Dermis microvascular lymphatic vessel endothelial cell (primary cell): ENCODE measurements at places on chromosomes 2 and 18. TPM values are rescaled to one million over a fixed set of nuclear protein-coding genes. Genes with fewer than 3 reads are reported as not detected.

The CHRNG gene
- not detected in 2 replicates for total RNA-seq

The MEIS1 gene
- 3.6 and 5.3 TPM in 2 replicates for total RNA-seq

The HMSD gene
- not detected in 2 replicates for total RNA-seq

The ANKRD30BL gene
- not detected in 2 replicates for total RNA-seq

The PLEK gene
- total RNA-seq, result under 0.01 and 0.26 TPM in 2 replicates

The ATOH8 gene
- 13.1 and 21.5 TPM in 2 replicates for total RNA-seq

The GALNT14 gene
- 0.39 and 1.3 TPM in 2 replicates for total RNA-seq

The LYPD6B gene
- total RNA-seq, result not detected in 2 replicates

The INPP5D gene
- 29.4 and 45.0 TPM in 2 replicates for total RNA-seq

The TFCP2L1 gene
- not detected in 2 replicates for total RNA-seq

The SP9 gene
- not detected in 2 replicates for total RNA-seq

The CXCR1 gene
- not detected in 2 replicates for total RNA-seq

The FBXO41 gene
- 0.13 and 0.25 TPM in 2 replicates for total RNA-seq

The FAM237A gene
- not detected in 2 replicates for total RNA-seq

The SPRED2 gene
- total RNA-seq, result 1.5 and 3.0 TPM in 2 replicates

The ASTL gene
- not detected in 2 replicates for total RNA-seq

The NHEJ1 gene
- total RNA-seq, result 13.7 and 16.3 TPM in 2 replicates

The MRPL30 gene
- 27.2 and 32.1 TPM in 2 replicates for total RNA-seq

The C1QL2 gene
- total RNA-seq, result not detected in 2 replicates

The SLC4A1AP gene
- 17.4 and 17.8 TPM in 2 replicates for total RNA-seq

The POTEI gene
- total RNA-seq, result 0.25 and 0.26 TPM in 2 replicates

The GFPT1 gene
- total RNA-seq, result 19.3 and 21.5 TPM in 2 replicates

The COLEC12 gene
- 33.4 and 110 TPM in 2 replicates for total RNA-seq

The TMEFF2 gene
- total RNA-seq, result not detected in 2 replicates

The MBOAT2 gene
- 4.5 and 5.3 TPM in 2 replicates for total RNA-seq

The DSC2 gene
- total RNA-seq, result under 0.01 and 0.13 TPM in 2 replicates

The RAX gene
- total RNA-seq, result not detected in 2 replicates

The TMEM169 gene
- total RNA-seq, result 0.13 TPM in 2 replicates

The SCLY gene
- 12.1 and 16.0 TPM in 2 replicates for total RNA-seq

The MAB21L4 gene
- not detected in 2 replicates for total RNA-seq

The SLC35F5 gene
- 108 and 110 TPM in 2 replicates for total RNA-seq

The GLI2 gene
- under 0.01 TPM in 2 replicates for total RNA-seq

The REG3G gene
- not detected in 2 replicates for total RNA-seq

The CCDC85A gene
- 2.2 and 2.8 TPM in 2 replicates for total RNA-seq

The PLGLB2 gene
- 0.39 and 2.4 TPM in 2 replicates for total RNA-seq

The SERPINB11 gene
- total RNA-seq, result not detected in 2 replicates

The DSG3 gene
- total RNA-seq, result under 0.01 TPM in 1 of 2 replicates, not detected in the other

The KIAA1328 gene
- total RNA-seq, result 3.0 and 3.3 TPM in 2 replicates

The HNMT gene
- total RNA-seq, result 3.0 and 3.9 TPM in 2 replicates

The NLRC4 gene
- under 0.01 TPM in 1 of 2 replicates, not detected in the other for total RNA-seq

The MOB4 gene
- 28.2 and 28.8 TPM in 2 replicates for total RNA-seq

The ADCYAP1 gene
- total RNA-seq, result not detected in 2 replicates
